CD4-positive, alpha-beta T cell (primary cell): ENCODE measurements at places on chromosomes 7 and 10. TPM values are rescaled to one million over a fixed set of nuclear protein-coding genes. Genes with fewer than 3 reads are reported as not detected.

The SFTPA1 gene
- total RNA-seq, result not detected

The TFPI2 gene
- total RNA-seq, result not detected

The FZD1 gene
- 0.22 TPM for total RNA-seq

The LIPK gene
- total RNA-seq, result not detected

The SVIL gene
- 38.5 TPM for total RNA-seq

The AOC1 gene
- total RNA-seq, result not detected

The SLC39A12 gene
- not detected for total RNA-seq

The MACC1 gene
- total RNA-seq, result 0.05 TPM

The ADO gene
- 14.3 TPM for total RNA-seq

The INHBA gene
- total RNA-seq, result not detected

The DNAH11 gene
- total RNA-seq, result not detected

The NYAP1 gene
- 0.75 TPM for total RNA-seq

- no peak for DNase-seq
Observed at GRCh38 chr10:13308096-13308495, 8.2 kb upstream of the PHYH start.

GRCh38 chr10:97823734-97824133, 25.9 kb upstream of the GOLGA7B start:
- no peak for DNase-seq

GRCh38 chr7:24213311-24213710, 70.7 kb upstream of the NPY start:
- no peak for DNase-seq

DNA sequence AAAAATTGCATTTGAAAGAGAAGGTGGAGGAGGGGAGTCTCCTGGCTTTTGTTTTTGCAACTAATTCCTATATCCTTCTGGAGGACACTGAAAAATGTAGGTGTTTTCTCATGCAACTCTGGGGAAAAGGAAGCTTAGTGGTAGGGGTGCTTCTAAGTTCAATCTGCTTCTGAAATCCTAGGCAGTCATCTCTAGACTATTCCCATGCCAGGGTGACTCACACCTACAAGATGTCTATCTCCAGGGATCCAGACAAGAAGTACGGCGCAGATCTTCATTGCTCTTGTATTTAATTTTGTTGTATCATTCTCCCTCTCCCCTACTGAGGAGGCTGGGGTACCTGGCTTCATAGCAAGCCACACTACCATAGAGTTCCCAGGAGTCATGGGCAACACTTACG, 258.8 kb downstream of the PHF14 start:
- no peak for DNase-seq

DNA sequence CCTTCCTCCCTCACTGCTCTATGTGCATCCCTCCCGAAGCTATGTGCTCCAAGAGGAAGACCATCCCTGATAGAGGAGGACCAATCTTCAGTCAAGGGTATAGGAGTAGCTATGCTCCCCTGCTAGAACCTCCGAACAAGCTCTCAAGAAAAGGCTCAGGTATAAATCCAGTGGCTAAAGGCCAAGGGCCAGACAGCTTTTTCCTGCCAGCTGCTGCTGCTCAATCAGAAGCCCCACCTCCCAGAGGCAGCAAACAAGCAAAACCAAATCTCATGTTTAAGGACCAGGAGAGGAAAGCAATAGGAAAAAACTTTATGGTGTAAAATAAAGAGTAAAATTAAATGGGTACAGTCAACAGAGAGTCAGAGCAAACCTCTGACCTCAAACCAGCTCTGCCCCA, 187.2 kb downstream of the FGFR2 start:
- DNase-seq, result no peak

GRCh38 chr7:98826387-98826786, 43.4 kb downstream of the TMEM130 start:
- no peak for DNase-seq

DNA sequence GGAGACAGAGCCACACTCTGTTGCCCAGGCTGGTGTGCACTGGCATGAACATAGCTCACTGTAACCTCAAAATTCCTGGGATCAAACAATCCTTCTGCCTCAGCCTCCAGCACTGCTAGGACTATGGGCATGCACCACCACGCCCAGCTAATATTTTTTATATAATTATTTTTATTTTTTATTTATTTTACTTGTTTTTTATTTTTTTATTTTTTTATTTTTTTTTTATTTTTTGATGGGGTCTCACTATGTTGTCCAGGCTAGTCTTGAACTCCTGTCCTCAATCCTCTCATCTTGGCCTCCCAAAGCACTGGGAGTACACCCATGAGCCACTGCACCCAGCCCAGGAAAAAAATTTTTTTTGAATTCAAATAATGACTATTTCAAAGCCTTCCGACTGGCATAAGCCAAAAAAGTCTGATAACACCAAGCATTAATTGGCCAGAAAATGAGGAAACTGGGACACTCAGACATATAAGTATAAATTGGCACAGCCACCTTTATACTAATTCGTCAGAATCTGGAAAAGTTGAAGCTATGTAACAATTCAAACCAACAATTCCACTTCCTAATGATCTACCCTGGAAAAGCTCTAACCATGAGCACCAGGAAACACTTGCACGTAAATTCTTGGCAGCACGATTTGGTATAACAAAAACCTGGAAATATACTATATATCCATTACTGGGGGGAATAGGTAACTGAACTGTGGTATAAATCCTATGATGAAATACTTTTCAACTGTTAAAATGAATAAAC, 6.3 kb downstream of the ZC3HAV1 start:
- DNase-seq, result no peak

DNA sequence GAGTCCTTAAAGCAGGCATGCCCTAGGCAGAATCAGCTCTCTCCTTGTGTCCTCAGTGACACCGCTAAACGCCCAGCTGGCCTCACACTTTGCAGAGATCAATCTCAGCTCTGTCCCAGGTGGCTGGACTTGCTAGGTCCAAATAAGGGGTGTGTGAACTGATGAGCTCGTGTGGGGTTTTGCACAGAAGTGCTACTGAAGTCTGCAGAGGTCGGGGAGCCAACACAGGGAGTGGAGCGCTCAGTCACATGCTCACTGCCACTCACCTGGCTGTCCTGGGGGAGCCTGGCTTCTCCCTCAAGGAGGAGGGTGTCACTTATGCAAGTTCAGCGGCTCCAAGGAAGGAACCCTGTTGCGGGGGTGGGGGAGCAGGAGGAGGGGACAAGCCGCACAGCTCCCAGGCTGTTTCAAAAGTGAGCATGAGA, 2.0 kb downstream of the ELN start:
- DNase-seq, result no peak

- no peak for DNase-seq
Observed at GRCh38 chr7:152451356-152451755, 15.6 kb upstream of the KMT2C start.

DNA sequence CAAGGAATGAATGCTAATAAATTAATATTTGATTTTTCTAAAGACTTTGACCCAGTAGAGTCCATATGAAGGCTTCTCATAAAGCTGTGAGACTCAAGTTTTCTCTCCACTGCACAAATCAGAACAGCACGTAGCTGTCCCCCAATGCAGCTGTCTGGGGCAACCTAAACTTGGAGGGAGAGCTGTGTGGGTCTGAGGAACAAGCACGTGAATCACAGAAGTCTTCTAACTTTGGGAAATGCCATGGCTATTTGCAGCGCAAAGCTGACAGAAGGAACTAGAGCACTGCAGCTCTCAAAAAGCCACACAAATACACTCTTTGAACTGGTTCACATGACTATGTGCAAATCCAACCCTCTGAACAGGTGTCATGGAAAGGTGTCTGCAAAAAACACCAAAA, 47.9 kb downstream of the COL1A2 start:
- DNase-seq, result no peak

GRCh38 chr10:43904301-43904700, 255.6 kb upstream of the ZNF32 start:
- no peak for DNase-seq

DNA sequence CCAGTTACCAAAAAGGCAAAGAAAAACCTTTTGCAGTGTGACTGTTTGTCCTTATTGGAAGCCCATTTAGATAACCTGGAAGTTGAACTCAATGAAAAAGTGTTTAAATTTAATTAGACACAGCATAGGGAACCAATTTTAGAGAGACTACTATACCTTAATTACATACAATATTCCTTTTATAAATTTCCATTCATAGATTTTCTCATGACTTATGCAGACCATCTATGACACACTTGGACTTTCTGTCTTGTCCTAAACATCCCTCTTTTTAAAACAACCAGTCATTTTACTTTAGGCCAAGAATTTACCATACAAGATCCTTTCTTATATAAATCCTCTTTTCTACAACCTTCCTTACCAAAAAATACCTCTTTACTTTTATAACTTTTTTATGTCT, 61.6 kb downstream of the MTURN start:
- no peak for DNase-seq

- DNase-seq, result no peak
Observed at GRCh38 chr7:12102126-12102525, 109.0 kb upstream of the TMEM106B start.
